Stimulated activated CD8-positive, alpha-beta memory T cell treated with anti-CD3 and anti-CD28 coated beads, Interleukin-2, amount 100 ng/mL, for 48 hours (primary cell): ENCODE measurements at places on chromosomes 5 and 9.

GRCh38 chr9:126521089-126521488 lies 92.6 kb upstream of the LMX1B start:
- no peak for DNase-seq

GRCh38 chr5:164672205-164672604 lies 1166.8 kb downstream of the MAT2B start:
- DNase-seq = no peak

- no peak for DNase-seq
Measured at GRCh38 chr9:95605816-95606488, 89.2 kb upstream of the PTCH1 start.

- DNase-seq = no peak
Measured at GRCh38 chr5:79794347-79794746, 104.7 kb downstream of the CMYA5 start.
